Amniotic epithelial cell (primary cell): ENCODE measurements at places on chromosomes 1 and 21.

DNA sequence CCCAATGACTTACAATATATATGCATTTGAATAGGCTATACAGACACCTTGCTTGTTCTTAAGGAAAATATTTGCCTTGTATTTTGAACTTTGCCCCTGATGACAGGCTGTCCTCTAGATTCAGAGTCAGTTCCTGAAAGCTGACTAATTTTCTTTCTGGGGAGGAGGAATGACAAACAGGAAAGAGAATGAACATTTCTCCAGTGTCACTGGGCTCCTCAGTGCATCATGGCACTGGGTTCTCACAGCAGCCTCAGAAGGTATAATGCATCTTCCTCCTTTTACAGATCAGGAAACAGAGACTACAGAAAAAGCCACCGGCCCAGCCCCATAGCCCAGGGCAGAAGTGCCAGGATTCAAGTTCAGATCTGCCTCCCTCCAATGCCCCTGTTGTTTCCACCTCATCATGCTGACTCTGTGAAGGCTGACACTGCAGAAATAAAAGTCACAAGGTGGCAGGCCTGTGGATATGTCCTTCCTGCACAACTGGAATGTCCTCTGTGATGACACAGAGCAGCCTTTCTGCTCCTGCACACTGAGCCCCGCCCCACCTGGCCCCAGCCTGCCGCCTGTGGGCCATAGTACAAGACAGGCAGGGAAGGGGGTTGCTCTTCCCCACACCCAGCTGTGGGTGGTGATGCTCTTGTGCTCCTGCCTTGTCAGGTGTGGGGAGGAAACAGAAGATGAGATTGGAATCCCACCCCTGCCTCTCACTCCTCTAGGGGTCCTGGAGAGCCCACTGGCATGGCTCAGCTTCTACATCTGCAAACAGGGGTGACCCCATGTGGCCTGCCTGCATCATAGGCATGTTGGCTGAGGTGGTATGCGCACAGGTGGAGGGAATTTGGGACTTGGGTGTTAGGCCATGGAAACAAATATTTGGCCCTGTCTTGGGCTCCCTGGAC lies 6.4 kb downstream of the TTC22 start:
- DNase-seq = no peak

DNA sequence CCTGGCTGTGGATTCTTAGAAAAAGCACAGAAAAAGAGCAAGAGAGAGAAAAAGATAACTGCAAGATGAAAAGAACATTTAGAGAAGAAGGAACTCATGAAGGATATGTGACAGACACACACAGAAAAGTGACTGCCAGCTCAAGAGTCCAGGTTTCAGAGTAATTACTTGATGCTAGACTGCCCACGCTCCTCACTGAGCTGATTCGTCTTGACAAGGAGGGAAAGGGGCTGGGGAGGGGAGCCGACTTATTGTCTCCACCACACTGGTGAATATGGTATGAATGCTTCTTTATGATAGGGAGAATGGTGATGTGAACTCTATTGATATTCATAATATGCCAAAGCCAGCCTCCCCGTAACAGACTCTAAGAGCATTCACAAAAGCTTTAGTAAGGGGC lies 140.4 kb downstream of the BRINP2 start:
- DNase-seq = no peak

GRCh38 chr21:33211732-33212131 lies 18.0 kb upstream of the IFNAR2 start:
- no peak for DNase-seq

DNA sequence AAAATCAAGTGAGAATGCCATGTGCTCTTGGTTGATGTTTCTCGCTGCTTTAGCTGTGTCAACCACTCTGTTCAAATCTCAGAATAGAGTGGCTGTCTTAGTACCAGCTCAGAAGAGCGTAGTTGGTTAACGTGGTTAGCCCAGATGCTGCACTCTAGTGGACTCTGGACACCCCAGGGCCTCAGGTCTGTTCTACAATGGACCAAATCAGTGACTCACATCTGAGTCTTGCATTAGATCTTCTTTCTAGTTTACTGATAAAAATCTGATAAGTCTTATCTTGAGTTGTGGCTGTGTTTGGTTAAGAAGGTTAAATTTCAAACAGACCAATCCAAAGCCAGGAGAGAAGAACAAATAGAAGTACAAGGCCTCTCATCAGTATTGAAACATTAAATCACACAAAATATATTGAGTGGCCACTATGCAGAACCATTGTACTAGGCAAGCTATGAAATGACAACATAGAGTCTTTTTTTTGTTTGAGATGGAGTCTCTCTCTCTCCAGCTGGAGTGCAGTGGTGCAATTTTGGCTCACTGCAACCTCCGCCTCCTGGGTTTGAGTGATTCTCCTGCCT lies 104.1 kb downstream of the NR5A2 start:
- DNase-seq = peak; percentile 89

DNA sequence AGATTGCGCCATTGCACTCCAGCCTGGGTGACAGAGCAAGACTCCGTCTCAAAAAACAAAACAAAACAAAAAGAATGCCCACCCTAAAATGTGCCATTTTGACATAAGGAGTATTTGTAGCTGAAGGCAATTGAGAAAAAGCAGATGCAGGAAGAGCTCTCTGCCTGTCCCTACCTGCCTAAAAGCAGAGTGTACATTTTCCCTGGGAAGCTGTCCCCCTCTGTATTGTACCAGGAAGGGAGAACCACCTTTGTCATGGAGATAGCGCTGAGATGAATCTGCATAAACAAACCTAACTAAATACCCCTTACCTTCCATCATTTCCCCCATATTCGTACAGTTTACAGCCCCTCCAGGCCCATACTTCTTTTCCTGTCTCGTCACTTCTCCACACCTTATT lies 94.4 kb upstream of the SLC45A1 start:
- DNase-seq = no peak

DNA sequence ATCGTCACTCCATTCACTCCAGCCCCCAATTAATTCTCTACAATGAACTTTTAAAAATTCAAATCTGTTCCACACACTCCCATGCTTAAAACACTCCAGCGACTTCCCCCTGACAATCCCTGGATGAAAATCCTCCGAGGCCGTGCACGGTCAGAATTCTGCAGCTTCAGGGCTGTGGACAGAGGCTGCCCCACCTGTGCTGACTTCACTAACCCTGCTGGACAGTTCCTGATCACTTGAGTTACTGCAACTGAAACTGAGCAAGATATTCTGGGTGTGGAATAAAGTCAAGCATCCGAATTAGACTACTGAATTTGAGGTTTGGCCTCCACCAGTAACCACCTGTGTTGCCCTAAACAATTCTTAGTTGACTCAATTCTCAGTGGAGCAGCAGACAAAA lies 1.0 kb upstream of the JAK1 start:
- DNase-seq = no peak
